ENCODE measurements at places on chromosomes 6 and 20. TPM values are rescaled to one million over a fixed set of nuclear protein-coding genes. Genes with fewer than 3 reads are reported as not detected.

RNF182 gene
- total RNA-seq: 3.6 TPM

ASXL1 gene
- total RNA-seq: 98.6 TPM

MYB gene
- total RNA-seq: 1.5 TPM

ACSS1 gene
- 0.23 TPM for total RNA-seq

PSORS1C2 gene
- total RNA-seq: not detected

GPX6 gene
- total RNA-seq: not detected

- H3K4me3 ChIP-seq: no peak overlapping the region
- peak; percentile 58 for DNase-seq
Observed at GRCh38 chr20:52676283-52676995, 295.7 kb upstream of the TSHZ2 start.

DNA sequence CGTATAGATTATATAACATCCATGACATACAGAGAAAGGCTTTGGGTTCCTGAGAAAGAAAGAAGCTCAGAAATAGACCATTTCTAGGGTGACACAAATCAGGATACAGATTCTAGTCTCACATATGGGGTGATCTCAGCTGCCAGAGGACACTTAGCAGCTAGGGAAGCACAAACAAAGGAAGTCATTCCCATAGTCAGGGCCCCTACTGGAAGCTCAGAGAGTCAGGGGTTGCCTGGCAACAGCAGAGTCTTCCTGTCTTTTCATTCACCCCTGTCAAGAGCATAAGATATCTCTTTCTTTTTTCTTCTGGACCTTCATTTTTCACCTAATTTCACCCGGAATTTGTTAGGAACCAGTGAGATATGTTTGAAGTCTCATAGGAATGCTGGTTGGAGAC is 81.9 kb upstream of the IYD start:
- no peaks in the 10 kb centered on the region for H3K27me3 ChIP-seq
- H3K4me1 ChIP-seq: no peaks in the 10 kb centered on the region
- no peak overlapping the region for H3K4me3 ChIP-seq
- no peaks in the 10 kb centered on the region for H3K36me3 ChIP-seq
- no peak for DNase-seq
- peak overlapping the region; percentile 99 for H3K27ac ChIP-seq

DNA sequence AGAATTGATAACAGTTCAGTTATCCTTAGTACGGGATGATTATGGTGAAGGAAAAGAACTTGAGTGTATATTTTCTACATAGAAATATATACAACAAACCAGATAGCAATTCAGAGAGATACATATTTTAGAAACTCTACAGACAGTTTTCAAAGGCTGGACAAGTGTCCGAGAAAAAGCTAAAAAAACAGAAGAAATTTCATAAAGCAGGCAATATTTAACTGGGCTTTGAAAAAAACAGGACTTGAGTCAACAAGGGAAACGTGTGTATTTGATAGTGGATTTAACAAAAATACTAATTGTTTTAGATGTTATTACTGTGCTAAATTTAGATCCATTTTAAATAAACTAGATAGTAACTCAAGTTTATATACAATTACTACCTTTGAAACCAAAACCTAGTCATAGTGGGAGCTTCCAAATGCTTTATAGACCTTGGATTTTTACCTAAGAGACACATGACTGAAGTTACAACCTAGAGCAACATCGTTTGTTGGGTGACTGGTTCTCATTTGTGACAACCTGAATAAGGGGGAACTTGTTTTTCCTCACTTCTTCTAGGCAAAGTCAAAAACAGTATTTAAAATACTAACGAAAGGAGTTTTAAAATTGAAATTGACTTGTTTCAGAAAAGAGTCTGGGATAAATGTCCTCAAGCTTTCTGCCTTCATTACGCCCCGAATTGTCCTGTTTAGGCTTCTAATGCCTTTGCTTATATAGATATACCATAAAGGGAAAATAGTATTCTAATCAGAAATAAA is 116.7 kb upstream of the PRSS16 start:
- no peaks in the 10 kb centered on the region for H3K27me3 ChIP-seq
- peaks cover 3% of the 10 kb centered on the region for H3K4me1 ChIP-seq
- H3K27ac ChIP-seq: peak overlapping the region; percentile 93
- H3K4me3 ChIP-seq: peak overlapping the region; percentile 94
- no peak for DNase-seq
- no peaks in the 10 kb centered on the region for H3K36me3 ChIP-seq

DNA sequence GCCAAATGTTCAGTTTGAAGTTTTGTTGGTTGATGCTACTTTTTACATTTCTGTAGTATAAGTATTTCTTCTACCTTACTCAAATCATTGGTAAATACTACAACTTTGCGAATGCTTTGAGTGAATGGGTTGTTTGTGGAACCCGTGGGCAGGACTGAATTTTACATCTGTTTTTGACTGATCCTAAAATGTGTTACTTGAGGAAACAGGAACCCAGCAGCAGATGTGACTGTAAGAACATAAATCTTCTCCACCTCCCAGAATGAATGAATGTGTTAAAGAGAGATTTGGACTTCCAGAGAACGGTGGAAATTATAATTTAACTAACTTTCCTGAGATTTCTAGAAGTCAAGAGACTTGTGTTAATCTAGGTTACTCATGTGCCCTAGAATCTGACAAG is 728.5 kb upstream of the MARCKS start:
- H3K27ac ChIP-seq: no peak overlapping the region
- no peaks in the 10 kb centered on the region for H3K36me3 ChIP-seq
- no peak for DNase-seq
- H3K4me3 ChIP-seq: no peak overlapping the region

DNA sequence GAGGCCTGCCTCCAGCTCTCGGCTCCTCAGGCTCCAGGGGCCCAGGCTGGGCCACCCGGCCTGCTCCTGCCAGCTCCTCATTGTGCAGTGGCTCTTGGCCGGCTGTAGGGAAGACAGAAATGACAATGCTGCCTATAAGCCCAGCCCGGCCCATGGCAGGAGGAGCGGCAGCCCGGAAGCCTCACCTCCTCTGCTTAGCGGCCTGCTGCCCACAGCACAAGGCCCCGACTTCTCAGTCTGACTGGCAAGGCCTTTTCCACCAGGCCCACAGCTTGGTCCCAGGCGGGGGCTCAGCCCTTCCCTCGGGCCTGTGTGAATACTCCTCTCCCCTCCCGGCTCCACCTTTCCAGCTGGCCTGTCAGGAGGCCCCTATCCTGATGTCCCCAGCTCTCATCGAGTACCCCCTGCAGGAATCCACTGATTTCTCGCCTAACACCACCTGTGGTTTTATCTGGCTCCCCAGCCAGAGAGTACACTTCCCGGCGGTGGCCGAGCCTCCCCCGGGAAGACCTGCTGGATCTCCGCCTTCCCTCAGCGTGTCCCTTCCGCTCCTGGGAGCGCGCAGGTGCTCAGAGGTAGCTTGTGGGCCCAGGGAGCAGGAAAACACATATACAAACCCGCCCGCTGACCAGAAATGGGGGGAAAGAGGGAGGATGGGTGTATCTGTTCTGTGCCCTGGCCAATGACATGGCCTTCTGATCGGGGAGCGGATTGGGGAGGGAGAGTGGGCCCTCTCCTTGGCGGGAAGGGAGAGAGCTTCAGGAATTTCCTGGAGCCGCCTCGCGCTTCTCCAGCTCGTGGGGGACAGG is 963 bp downstream of the DDRGK1 start:
- no peaks in the 10 kb centered on the region for H3K4me1 ChIP-seq
- H3K27me3 ChIP-seq: no peaks in the 10 kb centered on the region
- H3K4me3 ChIP-seq: peak overlapping the region; percentile 95
- peaks cover 32% of the 10 kb centered on the region for H3K36me3 ChIP-seq

GRCh38 chr20:22922987-22923386 is 112.1 kb upstream of the SSTR4 start:
- no peak overlapping the region for H3K27ac ChIP-seq
- H3K4me1 ChIP-seq: no peaks in the 10 kb centered on the region
- no peak for DNase-seq
- no peaks in the 10 kb centered on the region for H3K36me3 ChIP-seq
- H3K4me3 ChIP-seq: no peak overlapping the region

DNA sequence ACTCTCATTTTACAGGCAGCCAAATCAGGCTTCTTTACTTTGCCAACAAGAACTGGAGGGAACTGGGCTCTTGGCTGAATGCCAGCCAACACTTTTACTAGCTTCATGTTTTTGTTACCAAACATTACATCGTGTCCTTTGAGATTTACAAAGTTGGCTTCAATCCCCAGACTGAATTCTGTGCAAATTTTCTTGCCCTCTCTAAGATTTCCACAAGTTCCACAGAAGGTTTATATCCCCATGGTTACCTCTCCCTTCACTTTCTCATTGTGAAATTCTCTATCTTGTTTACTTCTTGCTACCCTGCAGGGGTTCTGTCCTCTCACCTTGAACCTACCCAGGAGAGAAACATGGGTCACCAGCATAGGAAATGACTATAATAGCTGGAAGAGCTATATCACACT is 37.6 kb upstream of the PLCB1 start:
- no peak overlapping the region for H3K4me3 ChIP-seq
- no peak for DNase-seq
- H3K4me1 ChIP-seq: no peaks in the 10 kb centered on the region
- no peaks in the 10 kb centered on the region for H3K27me3 ChIP-seq
- no peaks in the 10 kb centered on the region for H3K36me3 ChIP-seq

DNA sequence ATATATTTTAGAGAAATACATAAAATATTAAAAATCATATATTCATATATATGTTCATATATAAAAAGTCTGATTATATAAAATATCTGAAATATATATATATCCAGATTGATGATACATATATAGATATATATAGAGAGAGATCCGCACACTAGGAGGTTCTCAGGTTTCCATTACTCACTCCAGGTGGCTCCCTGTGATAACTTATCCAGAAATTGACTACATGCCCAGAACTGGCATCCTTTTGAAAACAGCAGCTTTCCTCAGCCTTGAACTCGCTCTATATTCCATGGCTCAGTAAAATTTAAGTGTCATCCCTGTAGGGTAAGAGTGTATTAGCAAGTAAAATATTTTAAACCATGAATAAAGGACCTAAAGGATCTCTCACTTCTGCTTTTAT is 206.8 kb downstream of the TINAG start:
- no peak overlapping the region for H3K27ac ChIP-seq
- no peaks in the 10 kb centered on the region for H3K4me1 ChIP-seq
- no peaks in the 10 kb centered on the region for H3K27me3 ChIP-seq
- H3K36me3 ChIP-seq: no peaks in the 10 kb centered on the region

- peaks cover 6% of the 10 kb centered on the region for H3K36me3 ChIP-seq
- no peak overlapping the region for H3K27ac ChIP-seq
Observed at GRCh38 chr6:42131531-42131930, 10.9 kb downstream of the C6orf132 start.

DNA sequence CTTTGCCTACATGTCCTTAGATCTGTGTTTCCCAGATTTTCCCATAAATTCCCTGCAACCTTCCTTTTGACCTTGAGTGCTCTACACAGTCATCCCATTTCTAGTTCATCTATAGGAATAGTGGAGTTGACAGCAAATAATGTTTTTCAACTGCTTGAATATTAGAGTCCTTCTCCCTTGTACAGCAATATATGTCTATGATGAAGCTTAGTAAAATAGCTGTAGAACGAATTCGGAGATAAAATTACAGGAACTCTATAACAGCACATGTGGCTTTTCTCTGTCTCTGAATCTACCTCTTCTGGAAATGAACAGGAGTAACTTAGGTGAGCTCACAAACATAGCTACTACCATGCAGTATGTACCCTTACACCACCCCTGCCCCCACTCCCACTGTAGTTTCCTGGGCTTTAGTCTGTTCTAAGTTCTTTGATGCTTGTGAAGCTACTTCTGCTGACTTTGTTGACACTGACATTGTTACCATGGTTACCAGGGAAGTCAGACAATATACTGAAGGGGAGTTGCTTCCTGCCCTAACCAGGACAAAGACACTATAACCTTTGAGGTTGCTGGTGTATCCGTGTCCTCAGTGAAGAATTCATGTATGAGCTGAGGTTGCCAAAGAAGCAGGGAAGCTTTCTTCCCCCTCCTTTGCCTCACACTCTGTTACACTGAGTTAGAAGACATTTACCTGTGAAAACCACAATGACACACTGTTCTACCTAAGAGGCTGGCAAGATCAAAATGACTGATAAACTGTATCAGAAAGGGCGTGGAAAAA is 35.8 kb upstream of the SHLD1 start:
- peak; percentile 47 for DNase-seq
- peaks cover 6% of the 10 kb centered on the region for H3K4me1 ChIP-seq
- H3K4me3 ChIP-seq: no peak overlapping the region
- no peaks in the 10 kb centered on the region for H3K36me3 ChIP-seq
- no peak overlapping the region for H3K27ac ChIP-seq

- H3K4me3 ChIP-seq: no peak overlapping the region
- no peak for DNase-seq
- H3K27me3 ChIP-seq: no peaks in the 10 kb centered on the region
- H3K4me1 ChIP-seq: peaks cover 6% of the 10 kb centered on the region
- no peak overlapping the region for H3K27ac ChIP-seq
Observed at GRCh38 chr6:15032015-15032414, 213.9 kb upstream of the JARID2 start.

DNA sequence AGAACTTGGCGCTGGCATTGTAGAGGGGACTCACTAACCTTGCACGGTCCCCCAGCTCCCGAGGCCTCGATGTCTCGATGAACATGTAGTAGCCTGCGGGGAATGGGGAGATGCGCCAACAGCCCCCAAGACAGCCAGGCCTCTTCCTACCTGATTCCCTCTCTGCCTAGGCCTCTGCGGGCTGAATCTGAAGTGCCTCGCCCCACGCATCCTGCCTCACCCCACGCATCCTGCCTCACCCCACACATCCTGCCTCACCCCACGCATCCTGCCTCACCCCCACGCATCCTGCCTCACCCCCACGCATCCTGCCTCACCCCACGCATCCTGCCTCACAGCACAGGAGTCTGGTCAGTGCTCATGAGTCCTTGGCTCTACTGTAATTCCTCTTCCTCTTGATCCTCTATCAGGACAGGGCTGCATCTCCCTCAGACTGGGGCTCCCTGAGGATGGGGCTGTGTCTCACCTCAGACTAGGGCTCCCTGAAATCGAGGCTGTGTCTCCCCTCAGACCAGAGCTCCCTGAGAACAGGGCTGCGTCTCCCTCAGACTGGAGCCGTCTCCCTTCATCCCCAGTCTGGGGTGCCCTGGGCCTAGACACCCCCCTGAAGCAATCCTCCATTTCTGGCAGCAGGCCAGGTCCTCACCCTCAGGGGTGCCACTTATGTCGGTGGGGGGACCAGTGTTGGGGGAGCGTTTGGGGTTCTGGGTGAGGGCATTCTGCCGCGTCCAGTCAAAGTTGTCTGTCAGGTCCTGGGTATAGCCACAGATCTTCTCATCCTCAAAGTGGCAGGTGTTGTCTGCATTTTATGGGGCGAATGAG is 53.6 kb downstream of the MDGA1 start:
- DNase-seq: no peak
- H3K27ac ChIP-seq: no peak overlapping the region
- no peaks in the 10 kb centered on the region for H3K4me1 ChIP-seq
- H3K27me3 ChIP-seq: peaks cover 51% of the 10 kb centered on the region
- H3K4me3 ChIP-seq: no peak overlapping the region

DNA sequence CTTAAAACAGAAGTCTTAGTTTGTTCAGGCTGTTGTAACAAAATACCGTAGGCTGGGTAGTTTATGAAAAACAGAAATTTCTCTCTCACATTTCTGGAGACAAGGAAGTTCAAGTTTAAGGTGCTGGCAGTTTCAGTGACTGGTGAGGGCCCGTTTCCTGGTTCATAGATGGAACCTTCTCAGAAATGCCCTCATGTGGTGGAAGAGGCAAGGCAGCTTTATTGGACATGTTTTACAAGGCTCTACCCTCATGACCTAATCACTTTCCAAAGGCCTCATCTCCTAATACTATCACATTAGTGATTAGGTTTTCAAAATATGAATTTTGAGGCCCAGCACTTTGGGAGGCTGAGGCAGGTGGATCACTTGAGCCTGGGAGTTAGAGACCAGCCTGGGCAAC is 2.4 kb downstream of the HEBP2 start:
- no peak overlapping the region for H3K4me3 ChIP-seq
- DNase-seq: peak; percentile 28
- no peak overlapping the region for H3K27ac ChIP-seq

- no peak overlapping the region for H3K27ac ChIP-seq
- no peaks in the 10 kb centered on the region for H3K27me3 ChIP-seq
- no peak for DNase-seq
Observed at GRCh38 chr6:43287717-43288679, 10.1 kb upstream of the SLC22A7 start.
